NB4 (cell line): ENCODE measurements at places on chromosomes 7 and 10.

- DNase-seq = no peak
Observed at GRCh38 chr10:70544431-70545340, 57.9 kb downstream of the PRF1 start.

DNA sequence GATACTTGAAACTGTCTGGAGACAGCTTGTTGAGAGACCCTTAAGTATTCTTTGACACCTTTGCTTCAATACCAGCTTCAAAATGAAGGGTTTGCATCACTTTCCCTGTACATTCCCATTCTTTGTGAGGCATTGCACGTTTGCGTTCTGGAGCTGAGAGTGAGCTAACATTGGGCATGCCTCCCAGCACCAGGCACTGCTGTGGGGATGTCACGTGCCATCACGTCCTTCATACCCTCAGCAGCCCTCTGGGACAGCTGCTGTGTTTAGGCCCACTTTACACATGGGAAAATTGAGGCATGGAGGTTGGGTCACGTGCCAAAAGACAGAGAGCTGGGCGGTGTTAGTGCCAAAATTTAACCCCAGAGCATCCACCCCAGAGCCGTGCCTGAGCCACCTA lies 66.2 kb upstream of the INSYN2A start:
- no peak for DNase-seq

DNA sequence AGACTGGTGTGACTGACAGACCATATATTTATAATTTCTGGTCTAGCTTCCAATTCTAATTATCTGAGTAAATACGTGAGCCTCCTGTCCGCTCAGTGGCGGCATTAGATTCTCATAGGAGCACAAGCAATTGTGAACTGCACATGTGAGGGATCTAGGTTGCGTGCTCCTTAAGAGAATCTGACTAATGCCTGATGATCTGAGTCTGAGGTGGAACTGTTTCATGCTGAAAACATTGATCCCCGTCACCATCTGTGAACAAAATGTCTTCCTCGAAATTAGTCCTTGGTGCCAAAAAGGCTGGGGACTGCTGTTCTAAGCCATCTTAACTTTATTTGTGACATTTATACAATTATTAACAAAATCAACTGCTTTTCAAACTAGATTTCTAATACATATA lies 164.7 kb upstream of the MEOX2 start:
- DNase-seq = no peak

- DNase-seq = no peak
Observed at GRCh38 chr10:31912898-31913850, 15.5 kb downstream of the ARHGAP12 start.

DNA sequence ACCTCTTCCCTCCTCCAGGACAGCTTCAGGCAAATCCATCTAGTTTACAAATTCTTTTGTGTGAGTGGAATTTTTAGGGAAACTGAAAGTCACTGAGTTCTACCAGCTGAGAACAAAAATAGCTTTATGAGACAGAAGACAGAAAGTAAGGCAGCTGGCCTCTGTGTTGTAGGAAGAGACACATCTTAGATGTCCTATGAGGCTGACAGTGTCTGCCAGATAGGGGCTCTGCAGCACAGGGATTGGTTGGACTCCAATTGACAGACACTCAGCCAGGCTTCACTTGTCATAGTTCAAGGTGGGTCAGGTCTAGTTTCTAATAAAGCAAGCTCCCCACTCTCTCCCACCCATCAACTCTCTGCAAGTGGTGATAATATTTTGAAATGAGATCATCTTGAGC lies 574.9 kb downstream of the CCSER2 start:
- DNase-seq = no peak

GRCh38 chr7:40887099-40887498 lies 752.3 kb downstream of the SUGCT start:
- no peak for DNase-seq
